GM04503 (cell line): ENCODE measurements at places on chromosomes 1 and 21.
A peak's percentile ranks its signal among the peaks of the same experiment; 100 is the strongest.

DNA sequence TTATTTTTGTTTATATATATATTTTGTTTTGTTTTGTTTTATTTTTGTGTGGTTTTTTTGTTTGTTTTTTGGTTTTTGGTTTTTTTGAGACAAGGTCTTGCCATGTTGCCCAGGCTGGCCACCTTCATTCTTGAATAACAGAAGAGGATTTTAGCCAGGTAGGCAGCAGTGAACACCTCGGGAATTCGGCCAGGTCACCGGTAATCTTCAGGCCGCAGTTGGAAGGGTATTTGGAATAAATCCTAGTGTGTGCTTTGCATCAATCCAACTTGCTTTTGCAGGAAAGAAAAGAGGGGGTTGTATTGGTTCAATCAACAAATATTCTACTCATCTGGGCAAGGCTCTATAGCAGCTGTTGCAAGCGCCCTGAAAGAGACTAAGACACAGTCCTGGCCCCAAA, 53.9 kb downstream of the MT1HL1 start:
- DNase-seq = no peak

DNA sequence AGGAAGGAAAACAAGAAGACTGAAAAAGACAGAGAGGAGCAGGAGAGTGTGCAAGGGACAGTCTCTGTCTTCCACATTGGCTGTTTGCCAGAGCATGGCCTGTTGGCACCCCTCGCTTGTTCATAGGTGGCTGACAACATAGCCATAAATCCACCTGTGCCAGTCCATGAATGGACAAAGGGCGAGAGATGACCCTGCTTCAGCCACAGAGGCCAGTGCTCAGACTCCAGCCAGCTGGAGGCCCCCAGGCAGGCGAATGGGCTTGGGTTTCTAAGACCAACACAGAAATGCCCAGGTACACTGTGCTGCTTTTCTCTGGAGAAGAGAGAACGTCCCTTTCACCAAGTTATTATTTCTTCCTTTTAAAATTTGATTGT, 60.6 kb downstream of the RIPK4 start:
- no peak for DNase-seq

GRCh38 chr21:35170818-35171217, 121.7 kb upstream of the RUNX1 start:
- no peak for DNase-seq

- no peak for DNase-seq
Measured at GRCh38 chr1:111290104-111290503, 547 bp upstream of the CHIA start.

GRCh38 chr1:29029667-29030066, 94.0 kb downstream of the TMEM200B start:
- no peak for DNase-seq

- no peak for DNase-seq
Measured at GRCh38 chr1:14511166-14511680, 87.3 kb upstream of the KAZN start.

- DNase-seq = no peak
Measured at GRCh38 chr1:216887032-216887431, 163.8 kb upstream of the ESRRG start.

- no peak for DNase-seq
Measured at GRCh38 chr1:90509225-90510048, 207.7 kb downstream of the BARHL2 start.

DNA sequence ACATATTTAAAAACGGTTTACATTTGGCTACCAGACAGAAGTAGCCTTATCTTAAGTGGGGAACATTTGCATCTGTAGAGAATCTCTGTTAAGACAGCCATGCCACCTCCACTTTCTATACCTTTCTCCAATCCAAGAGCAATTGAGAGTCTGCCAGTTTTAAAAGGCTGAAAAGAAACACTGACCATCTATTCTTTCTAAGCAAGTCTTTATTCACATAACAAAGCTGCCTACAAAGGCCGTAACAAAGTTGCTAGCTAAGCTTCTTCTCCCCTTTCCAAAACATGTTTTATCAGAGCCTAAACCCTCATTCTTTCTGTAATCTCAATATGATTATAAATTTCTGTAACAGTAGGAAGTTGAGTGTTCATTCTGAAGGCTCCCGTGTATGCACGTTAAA, 1078.3 kb downstream of the NCAM2 start:
- no peak for DNase-seq

DNA sequence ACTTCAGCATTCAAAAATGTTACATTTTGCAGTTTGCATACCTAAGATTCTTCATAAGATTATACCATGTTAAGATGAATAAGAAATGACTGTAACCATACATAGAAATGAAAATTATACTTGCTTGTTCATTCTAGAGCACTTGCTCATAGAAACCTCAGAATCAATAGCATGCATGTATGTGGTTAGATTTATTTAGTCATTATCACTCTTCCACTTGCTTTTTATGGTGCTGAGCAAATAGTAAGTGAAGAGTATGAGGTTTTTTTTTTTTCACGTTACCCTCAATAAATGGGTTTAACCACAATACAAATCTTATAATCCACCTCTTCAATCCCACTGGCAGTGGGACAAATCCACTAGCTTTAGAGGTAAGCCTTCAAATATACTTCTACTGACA, 84.7 kb downstream of the LRRC53 start:
- DNase-seq = no peak

GRCh38 chr1:9150582-9151327, 21.9 kb upstream of the GPR157 start:
- no peak for DNase-seq

DNA sequence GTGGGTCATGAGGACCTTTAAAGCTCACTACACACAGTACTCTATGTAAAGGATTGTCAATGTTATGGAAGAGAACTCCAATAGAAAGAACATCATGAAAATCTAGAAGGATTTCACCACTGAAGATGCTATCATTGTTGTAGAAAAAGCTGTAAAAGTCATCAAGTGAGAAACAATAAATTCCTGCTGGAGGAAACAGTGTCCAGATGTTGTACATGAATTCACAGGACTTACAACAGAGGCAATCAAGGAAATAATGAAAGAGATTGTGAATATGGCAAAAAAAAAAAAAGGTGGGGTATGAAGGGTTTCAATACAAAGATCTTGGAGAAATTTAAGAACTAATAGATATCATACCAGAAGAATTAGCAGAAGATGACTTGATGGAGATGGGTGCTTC, 355.1 kb upstream of the ZRANB2 start:
- DNase-seq = no peak

DNA sequence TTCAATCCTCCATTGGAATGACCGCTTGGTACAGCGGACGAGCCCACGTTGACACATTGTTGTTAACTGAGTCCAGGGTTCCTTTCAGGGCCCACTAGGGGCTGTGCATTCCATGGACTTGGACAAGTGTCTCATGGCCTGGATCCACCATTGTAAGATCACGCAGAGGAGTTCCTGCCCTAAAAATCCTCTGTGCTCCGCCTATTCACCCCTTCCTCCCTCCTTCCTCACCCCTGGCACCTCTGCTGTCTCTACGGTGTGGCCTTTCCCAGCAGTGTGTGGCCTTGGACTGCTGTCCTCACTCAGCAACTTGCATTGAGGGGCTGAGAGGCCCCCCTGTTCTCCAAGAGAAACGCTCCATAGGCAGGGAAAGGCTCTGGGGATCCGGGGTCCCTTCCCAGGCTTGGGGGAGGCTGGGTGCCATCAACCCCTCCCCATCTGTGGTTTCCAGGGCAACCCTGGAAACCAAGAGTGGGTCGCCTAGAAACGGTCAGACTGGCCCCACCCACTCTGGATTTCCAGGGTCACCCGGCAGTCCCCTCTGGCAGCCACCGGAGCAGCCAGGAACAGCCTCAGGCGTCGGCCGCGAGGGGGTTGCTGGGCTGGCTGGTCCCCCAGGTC, 50.9 kb downstream of the MEGF6 start:
- DNase-seq = no peak

DNA sequence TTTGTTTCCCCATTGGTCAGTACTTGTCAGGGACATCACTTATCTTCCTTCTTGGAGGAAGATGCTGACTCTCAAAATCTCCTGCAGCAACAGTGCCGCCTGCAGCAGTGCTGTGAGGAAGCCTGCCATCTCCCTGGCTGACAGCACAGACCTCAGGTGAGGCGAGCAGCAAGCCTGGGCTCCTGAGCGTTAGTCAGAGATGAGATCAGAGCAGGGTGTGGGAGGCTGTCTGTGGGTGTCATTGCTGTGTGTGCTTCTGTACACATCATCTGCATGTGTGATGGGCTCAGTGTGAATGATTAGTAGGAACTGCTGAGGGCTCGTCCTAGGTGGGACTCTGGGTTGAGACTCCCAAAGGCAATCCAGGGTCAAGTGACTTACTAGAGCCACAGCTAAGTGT, 6.1 kb downstream of the STRIP1 start:
- no peak for DNase-seq

GRCh38 chr1:110634455-110635311, 28.5 kb upstream of the KCNA2 start:
- no peak for DNase-seq

GRCh38 chr1:113369040-113369439, 21.3 kb upstream of the MAGI3 start:
- DNase-seq = no peak

- no peak for DNase-seq
Measured at GRCh38 chr21:25501996-25502665, 105.2 kb downstream of the MRPL39 start.

- DNase-seq = no peak
Measured at GRCh38 chr21:29279558-29279957, 19.2 kb upstream of the BACH1 start.

- no peak for DNase-seq
Measured at GRCh38 chr1:24644100-24644384, 940 bp downstream of the SRRM1 start.

- peak; percentile 68 for DNase-seq
Measured at GRCh38 chr1:182259229-182259872, 132.2 kb downstream of the GLUL start.

GRCh38 chr1:69506311-69506710, 61.4 kb upstream of the LRRC7 start:
- no peak for DNase-seq

DNA sequence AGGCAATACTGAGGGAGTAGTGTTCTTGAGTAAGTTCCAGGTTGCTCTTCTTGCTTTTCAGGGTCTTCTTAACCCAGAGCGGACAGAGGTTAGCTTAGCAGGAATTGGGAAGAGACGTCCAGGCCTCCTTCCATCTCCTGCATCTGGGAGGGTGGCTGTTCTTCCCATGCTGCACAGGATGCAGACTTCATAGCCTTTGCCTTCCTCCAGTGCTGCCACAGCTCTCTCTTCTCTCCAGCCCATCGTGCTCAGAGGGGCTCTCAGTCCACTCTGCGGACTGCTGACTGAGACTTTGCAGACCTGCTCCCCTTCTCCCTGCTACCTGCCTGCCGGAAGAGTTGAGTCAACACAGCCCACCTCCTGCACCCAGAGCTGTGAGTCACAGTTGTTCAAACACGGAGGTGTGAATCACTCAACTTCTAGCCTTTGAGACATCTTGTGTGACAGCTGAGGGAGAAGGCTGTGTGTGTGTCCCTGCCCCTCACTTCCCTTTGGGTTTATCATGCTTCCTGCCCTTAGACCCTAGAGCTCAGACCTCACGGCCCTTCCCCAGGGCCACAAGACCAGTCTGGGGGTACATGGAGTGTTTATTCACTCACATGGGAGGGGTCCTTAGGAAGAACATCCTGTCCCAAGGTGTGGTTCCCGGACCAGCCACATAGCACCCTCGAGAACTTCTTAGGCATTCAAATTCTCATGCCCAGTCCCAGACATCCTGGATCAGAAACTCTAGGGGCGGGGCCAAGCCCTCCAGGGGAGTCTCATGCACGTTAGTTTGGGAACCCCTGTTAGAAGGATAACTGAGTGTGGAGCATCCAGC, 158.3 kb upstream of the CACNA1E start:
- no peak for DNase-seq

DNA sequence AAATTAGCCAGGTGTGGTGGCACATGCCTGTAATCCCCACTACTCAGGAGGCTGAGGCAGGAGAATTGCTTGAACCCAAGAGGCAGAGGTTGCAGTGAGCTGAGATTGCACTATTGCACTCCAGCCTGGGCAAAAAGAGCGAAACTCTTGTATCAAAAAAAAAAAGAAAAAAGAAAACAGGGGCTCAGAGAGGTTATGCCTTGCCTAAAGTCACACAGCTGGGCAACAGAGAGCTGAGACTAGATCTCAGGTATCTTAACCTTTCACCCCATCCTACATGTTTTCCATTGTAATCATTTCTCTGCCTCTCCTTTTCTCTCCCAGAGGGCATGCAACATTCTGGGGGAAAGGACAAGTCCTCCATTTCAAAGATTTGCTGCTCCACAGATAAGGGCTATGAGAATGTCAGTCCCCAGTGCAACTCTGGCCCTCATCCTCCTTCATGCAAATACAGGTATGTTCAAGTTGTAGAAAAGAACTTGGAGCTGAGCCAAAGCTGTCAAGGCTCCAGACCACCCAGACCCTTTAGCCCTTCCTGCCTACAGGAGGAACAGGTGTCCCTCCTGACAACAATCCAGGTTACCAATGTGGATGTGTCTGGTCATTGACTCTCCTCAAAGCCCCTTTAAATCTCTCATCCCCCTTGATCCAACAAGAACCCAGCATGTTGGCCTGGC, 6.9 kb downstream of the SLC9A1 start:
- DNase-seq = no peak

DNA sequence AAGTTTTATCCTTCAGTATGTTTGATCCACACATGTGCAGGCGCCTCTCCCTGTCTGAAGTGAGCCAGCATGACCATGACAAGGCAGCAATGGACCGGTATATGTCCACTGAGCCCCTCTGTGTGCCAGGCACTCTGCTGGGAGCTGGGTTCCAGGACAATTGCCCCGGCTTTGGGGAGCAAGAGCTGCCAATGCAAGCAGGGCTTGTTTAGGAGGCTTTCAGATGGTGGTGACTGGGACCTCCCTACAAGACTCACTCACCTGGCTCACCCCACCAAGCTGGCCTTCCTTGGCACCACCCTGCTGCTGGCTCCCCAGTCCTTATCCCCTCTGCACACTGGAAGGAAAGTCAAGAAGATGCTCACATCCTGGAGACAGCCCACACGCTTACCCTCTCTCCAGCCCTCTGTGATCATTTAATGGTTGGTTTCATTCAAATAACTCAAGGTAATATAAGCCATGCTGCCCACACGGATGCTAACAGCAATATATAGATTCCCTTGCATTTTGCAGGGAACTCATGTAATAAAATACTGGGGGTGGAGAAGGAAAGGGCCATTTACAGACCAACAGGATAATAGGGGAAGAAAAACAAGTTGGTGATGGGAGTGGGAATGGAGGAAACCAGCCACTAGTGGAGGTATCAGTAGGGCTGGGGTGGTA, 23.6 kb downstream of the KCND3 start:
- DNase-seq = no peak

DNA sequence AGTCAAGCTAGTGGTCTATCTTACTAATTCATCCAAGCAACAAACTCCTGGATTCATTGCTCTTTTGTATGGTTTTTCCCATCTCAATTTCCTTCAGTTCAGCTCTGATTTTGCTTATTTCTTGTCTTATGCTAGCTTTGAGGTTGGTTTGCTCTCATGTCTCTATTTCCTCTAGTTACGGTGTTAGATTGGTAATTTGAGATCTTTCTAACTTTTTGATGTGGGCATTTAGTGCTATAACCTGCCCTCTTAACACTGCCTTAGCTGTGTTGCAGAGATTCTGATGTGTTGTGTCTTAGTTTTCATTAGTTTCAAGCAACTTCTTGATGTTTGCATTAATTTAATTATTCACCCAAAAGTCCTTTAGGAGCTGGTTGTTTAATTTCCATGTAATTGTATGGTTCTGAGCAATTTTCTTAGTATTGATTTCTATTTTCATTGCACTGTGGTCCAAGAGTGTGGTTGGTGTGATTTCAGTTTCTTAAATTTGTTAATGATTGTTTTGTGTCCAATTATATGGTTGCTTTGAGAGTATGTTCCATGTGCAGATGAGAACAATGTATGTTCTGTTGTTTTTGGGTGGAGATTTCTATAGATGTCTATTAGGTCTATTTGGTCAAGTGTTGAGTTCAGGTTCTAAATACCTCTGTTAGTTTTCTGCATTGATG, 154.6 kb downstream of the PLPPR5 start:
- no peak for DNase-seq

- no peak for DNase-seq
Measured at GRCh38 chr1:160471253-160471652, 51.8 kb downstream of the SLAMF6 start.
